Psoas muscle (tissue), 8 donors: ENCODE measurements at places on chromosomes 7 and 10. TPM values are rescaled to one million over a fixed set of nuclear protein-coding genes. Genes with fewer than 3 reads are reported as not detected.

- H3K4me1 ChIP-seq: peaks cover 5% of the 10 kb centered on the region
- peaks cover 33% of the 10 kb centered on the region for H3K36me3 ChIP-seq
- H3K4me3 ChIP-seq: no peak overlapping the region
- DNase-seq: no peak
- H3K27ac ChIP-seq: no peak overlapping the region
- H3K27me3 ChIP-seq: no peaks in the 10 kb centered on the region
Observed at GRCh38 chr10:49834976-49835375, 72.9 kb upstream of the OGDHL start.

DNA sequence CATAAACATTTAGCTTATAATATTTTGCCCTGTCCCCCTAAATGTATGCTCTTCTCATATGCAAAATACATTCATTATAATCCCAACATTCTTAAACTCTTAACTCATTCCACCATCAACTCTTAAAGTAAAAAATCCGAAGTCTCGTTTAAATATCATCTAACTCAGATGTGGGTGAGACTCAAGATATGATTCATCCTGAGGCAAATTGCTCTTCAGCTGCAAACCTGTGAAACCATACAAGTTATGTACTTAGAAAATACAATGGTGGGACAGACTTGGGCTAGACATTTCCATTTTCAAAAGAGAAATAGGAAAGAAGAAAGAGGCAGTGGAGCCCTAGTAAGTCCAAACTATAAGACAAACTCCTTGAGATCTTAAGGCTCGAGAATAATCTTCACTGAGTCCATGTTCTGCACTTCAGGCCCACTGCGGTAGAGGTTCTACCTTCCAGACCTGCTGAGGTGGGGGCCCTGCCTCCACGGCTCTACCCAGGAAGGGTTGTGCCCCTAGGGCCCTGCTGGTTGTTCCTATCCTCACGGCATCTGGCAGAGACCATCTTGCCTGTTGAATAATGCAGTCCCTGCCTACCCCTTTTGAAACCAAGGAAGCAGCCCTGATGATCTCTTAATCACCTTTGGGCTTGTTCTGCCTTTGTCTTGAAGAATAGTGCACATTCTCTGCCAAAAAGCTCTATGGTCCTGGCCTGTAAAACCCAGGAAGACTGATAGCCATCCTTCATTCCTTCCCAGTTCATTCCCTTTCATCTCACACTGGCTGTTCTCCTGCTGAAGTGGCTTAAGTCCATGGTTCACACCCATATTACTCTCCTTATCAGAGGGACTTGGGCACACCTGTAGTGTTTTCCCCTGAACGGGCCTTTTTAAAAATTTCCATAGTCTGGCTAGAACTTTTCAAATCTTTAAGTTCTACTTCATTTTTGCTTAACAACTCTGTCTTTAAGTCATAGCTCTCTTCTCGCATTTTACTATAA, 37.3 kb downstream of the INPP5F start:
- DNase-seq: no peak
- H3K27me3 ChIP-seq: no peaks in the 10 kb centered on the region
- H3K4me1 ChIP-seq: peaks cover 18% of the 10 kb centered on the region
- H3K4me3 ChIP-seq: no peak overlapping the region
- H3K27ac ChIP-seq: no peak overlapping the region
- no peaks in the 10 kb centered on the region for H3K36me3 ChIP-seq

Gene UNCX
- total RNA-seq: not detected

Gene ZPBP
- not detected for total RNA-seq

DNA sequence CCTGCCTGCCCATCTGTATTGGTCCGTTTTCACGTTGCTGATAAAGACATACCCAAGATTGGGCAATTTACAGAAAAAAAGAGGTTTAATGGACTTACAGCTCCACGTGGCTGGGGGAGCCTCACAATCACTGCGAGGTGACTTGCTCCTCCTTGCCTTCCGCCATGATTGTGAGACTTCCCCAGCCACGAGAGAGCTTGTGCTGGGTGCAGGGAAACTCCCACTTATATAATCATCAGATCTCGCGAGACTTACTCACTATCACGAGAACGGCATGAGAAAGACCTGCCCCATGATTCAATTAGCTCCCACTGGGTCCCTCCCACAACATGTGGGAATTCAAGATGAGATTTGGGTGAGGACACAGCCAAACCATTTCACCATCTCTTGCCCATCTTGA, 111.8 kb downstream of the MYL10 start:
- peaks cover 3% of the 10 kb centered on the region for H3K4me1 ChIP-seq
- H3K27me3 ChIP-seq: no peaks in the 10 kb centered on the region
- H3K4me3 ChIP-seq: no peak overlapping the region
- no peaks in the 10 kb centered on the region for H3K36me3 ChIP-seq
- DNase-seq: no peak
